ENCODE measurements at places on chromosomes 6 and 20.
A peak's percentile ranks its signal among the peaks of the same experiment; 100 is the strongest.

- peak; percentile 64 for DNase-seq
These were observed 88.5 kb downstream of the DTD1 start for GRCh38 chr20:18676396-18676795.

DNA sequence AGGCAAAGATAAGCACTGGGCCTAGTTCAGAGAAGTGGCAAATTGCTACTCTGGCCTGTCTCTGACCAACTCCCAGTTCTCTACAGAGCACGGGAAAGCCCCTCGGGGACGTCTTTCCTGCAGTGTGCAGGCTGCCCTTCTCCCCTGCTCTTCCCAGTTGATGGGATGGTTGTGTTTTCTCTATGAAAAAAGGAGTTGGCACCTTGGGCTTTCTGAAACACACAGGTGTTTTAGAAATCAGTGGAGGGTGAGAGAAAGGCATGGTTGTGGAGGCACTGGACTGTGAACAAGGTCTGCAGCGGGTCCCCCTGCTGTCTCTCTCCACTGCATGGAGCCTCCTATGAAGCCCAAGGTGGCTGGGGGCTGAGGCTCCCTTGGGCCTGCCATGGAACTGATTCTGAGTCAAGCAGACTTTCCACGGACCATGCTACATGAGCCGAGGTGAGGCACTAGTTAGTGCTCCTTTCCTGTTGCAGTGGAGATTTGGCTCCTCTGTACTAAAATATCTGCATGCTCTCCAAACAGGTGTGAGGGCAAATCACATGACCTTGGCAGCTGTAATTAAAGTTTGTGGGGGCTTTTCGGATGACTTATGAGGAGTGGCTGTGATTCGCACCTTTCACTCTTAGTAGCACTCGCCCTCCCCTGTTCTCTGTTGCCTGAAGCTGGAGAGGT lies 16.3 kb downstream of the GTSF1L start:
- no peak for DNase-seq

DNA sequence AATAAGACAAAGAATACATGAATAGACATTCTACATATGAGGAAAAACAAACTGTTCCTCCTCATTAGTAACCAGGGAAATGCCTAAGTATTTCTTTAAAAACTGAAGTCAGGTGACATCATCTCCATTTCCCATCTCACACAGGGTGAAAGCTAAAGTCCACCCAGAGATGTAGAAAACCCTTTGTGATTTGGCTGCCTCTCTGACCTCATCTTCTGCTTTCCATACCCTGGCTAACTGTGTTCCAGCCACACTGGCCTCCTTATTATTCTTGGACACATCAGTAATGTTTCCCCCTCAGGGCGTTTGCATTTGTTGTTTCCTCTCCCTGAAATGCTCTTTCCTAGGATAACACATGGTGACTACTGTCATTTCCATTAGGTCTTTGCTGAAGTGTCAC lies 40.4 kb downstream of the ESF1 start:
- no peak for DNase-seq

DNA sequence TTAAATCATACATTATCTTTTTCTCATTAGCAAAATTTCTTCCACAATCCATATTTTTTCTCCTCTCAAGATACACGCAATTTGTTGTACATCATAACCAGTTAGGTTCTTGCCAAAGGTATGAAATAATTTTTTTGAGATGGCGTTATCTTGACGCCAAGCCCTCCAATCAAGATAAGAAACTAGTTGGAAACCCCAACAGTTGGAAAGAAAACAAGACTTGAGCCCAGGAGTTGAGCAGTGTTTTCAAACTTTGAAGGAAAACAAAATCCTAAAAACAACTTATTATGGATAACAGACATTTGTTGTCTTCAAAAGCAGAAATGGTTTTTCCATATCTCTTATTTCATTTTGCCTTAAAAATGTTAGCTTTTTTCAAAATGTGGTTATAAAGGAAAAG lies 184.8 kb downstream of the SLC24A3 start:
- no peak for DNase-seq

DNA sequence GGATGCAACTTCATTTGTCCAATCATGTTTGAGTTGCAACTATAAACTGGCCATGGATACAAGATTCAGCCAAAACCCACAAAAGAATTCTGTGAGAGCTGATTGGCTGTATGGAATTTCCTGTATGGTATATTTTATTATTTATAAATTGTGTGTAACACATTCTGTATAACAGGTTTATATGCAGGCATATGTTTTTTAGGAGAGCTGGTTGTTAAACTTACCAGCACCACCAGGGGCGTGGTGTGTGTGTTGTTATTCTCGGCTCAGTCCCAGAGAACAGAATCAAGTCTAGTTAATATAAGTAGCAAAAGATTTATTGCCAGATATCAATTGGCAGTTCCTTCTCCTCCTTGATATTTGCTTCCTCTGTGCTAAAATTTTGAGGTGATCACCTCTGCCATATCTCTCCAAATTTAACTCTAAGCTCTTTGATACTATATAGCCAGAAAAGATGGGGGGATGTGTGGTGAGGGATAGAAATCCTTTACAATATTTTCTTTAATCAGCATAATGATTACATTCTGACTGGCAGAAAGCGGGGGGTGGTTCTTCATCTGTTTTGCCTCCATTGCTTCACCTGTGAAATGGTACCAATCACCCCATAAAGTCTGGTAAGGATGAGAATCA lies 22.9 kb downstream of the CNBD2 start:
- DNase-seq: peak; percentile 61

DNA sequence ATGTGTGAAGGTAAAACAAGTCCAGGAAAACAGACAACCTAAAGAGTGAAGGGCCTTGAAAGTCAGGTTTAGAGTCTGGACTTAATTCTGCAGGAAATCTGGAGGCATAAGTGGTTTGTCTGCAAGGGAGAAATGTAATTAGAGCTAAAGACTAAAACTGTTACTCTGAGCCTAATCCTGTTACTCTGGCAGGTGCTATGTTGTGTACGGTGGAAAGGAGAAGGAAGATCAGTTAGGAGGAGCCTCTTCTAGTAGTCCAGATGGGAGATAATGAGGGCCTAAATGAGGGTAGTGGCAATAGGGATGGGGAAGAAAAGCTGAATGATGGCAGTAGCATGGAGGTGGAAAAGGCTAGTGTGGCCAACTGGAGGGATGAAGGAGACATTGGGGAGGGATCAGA lies 118.5 kb downstream of the PDSS2 start:
- peak; percentile 11 for DNase-seq

DNA sequence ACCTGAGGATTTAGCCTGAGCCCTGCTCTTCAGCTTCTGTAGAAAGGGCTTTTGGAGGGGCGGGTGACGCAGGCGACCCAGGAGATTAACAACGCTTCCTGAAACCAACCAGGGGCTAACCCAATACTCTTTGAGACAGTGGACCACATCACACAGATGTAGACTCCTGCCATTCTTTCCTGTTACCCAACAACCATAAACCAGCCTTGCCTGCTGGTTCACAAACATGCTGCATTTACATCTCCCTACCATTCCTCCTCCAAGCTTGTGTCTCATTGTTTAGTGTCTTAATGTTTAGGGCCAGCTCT lies 28.3 kb downstream of the PPP1R16B start:
- no peak for DNase-seq

- no peak for DNase-seq
These were observed 8.0 kb downstream of the KCNS1 start for GRCh38 chr20:45092898-45093297.

DNA sequence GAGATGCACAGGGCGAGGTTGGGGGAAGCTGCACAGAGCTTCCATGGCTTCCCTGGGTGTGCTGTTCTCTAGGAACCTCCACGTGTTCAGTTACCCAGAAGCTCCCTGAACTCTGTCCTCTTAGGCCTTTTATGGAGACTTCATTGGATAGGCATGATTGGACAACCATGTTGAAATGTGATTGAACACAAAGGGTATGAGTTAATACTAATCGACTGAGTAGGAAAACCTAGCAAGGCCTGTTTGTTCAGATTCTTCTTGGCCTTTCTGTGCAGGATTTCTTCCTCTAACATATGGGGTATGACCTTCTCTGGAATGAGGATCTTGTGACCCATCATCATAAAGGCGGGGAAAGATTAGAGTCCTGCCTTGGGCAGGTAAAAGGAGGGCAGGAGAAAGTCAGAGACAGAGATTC lies 70.7 kb upstream of the SMIM29 start:
- DNase-seq: no peak

- peak; percentile 79 for DNase-seq
These were observed 38.0 kb downstream of the PIM1 start for GRCh38 chr6:37207903-37208456.

GRCh38 chr6:118717106-118717505 lies 65.7 kb upstream of the CEP85L start:
- no peak for DNase-seq

DNA sequence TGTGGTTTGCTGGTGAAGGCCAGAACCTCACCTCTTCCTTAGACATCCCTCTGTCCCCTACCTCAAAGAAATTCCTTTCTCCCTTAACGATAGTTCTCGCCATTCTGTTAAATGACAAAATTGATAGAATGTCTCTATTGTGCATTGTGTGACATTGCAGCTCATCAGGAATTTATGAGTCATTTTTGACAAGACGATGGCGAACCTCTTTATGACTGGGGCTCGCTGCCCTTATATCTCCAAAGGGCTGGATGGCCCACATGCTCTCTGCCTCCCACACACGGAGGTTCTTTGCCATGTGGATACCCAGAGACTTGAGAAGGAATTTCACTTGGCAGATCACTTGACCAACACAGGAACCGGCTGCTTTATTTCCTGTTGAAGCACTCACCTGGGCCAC lies 66.8 kb upstream of the RPS6KA2 start:
- DNase-seq: no peak

DNA sequence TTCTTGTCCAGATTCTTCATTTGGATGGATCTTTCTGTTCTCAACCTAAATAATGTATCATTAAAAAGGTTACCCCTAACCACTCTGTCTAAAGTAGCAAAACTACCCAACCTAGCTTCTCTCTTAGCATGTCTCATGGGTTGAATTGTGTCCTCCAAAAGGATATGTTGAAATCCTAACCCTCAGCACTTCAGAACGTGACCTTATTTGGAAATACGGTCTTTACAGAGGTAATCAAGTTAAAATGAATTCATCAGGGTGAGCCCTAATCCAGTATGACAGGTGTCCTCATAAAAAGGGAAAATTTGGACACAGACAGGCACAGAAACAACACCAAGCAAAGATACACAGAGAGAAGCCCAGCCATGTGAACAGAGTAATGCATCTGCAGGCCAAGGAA lies 6.1 kb upstream of the FRK start:
- DNase-seq: no peak

- peak; percentile 80 for DNase-seq
These were observed 1.5 kb downstream of the SYNDIG1 start for GRCh38 chr20:24470746-24471582.

DNA sequence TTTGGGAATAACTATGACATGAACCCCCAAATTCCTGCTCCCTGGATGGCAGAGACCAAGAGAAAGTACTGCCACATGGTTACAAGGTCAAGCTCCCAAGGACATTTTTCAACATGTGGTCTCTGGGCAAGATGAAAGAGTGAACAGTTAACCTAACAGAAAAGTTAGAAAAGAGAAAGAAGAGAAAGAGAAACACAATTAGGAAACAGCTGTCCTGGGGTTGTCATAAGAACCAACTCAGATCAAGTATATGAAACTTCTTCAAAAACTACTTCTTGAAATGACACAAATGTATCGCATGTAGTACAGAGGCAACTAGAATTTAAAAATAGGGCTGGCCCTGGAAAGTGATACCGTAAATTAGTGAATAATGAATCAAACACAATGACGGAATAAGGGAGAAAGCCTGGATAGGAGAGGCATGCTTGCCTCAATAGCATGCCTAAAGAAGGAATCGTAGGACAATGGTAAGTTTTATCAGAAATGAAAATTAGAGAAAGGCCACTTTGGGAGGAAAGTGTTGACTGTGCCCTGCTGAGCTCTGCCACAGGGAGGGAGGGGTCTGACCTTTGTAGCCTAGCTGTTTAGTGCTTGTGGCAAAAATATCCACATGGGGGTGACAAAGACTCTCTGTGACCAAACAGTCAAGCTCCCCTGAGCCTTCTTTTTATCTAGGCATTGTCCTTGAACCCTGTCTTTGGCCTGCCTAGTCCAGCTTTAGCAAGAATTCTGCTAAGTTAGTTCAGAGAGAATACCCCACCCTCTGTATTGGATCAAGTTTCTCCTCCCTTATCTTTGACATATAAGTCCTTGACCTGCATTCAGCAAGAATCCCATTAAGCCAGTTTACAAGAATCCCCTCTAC lies 4.3 kb upstream of the DCBLD1 start:
- peak; percentile 32 for DNase-seq

DNA sequence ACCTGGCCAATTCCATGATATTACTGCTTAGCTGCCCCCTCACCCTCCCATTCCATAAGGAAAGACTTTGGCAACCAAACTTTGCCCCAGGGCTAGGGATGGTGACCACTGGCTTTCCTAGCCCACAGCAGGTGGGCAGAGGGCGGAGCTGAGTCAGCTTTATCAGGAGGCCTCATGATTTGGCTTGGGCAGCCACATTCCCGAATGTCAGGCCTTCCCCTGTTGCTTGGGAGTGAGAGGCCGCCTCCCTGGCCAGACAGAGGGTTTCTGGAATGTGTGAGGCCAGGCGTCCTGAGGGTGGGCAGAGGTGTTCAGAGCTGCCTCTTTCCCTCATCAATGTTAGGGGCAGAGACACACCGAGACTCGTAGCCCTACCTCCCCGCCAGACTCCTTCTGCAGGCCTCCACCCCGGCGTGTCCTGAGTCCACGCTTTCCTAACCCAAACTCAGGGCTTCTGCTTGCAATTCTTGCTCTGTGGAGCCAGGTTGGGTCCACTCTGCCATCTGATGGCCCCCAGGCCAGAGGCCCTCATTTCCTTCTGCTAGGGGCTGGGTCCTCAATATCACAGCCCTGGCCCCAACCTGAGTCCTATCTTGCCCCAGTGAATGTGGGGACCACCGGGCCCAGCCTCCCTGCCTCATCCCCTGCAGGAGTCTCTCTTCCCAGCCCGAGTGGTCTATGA lies 19.3 kb downstream of the UQCC2 start:
- DNase-seq: no peak

DNA sequence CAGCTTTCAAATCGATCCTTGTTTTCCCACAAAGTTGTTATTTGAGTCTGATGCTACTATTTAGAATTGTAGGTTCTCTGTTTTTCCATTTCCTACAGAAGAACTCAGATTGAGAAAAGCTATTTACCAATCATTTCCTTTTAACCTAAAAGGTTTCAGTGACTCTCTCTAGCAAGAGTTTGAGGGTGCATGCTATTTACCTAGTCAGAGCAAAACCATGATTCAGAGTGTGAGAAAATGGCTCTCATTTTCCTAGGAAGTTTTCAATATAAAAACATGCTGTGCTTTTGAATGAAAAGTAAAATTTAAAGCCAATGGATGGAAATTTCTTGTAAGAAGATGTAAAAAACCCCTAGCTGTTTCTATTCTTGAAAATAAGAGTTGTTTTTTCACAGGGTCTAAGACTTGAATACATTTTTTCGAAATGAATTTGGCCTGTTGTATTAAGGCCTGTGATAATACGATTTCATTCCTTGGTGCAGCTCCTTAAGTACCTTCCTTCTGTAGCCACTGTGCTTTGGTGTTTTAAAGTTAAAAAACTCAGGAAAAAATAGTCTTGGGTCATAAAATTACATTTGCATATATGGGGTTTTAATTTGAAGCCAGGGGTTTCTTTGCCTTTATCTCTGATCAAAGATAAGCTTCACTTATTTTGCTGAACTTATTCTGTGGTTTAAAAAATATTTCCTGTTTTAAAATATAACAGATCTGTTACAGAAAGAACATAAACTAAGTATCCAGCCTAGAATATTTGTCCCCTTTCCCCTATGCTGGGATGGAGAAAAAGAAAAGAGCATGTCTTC lies 18.0 kb upstream of the RSPH3 start:
- no peak for DNase-seq
